ENCODE measurements at places on chromosomes 7 and 10.

DNA sequence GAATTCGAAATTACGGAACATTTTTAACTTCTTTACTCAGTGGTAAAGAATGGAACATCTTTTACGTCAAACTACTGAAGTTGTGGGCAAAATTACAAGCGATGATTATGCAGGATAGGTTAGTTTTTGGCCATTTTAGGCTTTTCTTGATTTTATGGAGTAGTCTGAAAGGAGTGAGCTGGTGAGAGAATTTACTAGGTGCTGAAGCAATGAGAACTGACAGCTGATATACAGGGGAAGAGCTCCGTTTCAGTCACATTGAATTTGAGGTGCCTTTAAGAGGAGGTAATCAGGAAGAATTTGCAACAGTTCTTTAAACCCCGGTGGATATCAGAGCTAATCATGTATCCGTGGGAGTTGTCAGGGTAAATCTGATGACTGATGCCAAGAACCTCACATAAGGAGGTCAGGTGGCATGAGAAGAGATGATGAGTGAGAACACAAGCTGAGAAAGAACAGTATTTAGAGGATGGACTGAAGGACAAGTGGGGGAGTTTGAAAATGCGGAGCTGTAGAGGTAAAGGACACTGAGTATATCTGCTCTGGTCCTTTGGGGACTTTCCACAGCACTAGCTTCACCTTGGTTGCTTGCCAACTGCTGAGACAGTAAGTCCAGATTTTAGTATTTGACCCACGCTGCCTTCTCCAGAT lies 104.3 kb downstream of the AHR start:
- no peak for DNase-seq

DNA sequence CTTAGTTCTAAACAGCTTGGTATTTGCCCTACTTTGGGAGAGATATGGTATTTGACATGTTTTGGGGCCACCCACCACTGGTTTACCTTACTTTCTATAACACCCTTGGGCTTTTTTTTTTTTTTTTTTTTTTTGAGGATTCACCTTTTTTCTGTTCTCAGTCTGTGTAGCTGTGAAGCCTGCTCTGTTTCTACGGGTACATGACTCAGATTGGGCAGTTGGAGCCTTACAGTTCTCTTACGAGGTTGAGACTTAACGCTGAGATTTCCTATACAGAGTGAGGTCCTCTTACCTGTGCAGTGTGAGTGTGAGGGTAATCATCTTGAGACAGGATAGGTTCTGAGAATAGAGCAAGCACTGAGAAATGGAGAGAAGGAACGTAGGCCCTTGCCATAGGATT lies 77.5 kb downstream of the CDK13 start:
- no peak for DNase-seq

DNA sequence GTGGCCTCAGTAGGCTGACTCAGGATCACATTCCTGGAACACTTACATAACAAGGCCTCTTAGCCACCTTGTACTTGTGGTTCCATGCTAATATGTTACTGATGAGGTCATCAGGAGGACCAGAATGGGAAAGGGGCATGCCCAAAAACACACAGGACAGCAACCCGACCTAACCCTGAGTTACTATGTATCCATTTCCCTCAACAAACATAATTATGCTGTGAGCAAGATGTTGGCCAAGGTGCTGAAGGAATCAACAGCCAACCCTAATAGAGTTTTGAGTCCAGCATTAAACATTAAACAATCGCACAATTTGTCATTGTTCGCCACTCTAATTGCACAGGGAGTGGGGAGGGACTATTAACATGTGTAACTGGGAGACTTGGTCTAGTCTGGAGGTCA lies 129.4 kb downstream of the PLPP4 start:
- no peak for DNase-seq

DNA sequence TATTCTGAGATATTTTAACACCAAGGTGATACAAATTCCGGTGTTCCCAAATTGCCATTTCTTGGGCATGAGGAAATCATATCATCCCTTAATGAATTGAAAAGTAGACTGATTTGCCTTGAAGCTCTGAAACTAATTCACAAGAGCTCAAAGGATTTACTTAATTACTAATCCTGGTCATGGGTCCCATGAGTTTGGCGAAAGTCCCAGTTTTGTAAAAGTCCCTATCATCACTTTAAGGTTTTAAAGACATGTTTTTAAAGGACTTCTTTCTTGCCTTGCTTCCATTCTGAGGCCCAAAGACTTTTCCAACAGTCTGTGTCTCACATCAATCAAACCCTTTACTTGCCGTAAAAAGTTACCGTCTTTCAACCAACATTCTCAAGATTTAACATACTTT lies 377.9 kb downstream of the DNAJB9 start:
- no peak for DNase-seq
